ENCODE measurements at places on chromosomes 16 and 17. TPM values are rescaled to one million over a fixed set of nuclear protein-coding genes. Genes with fewer than 3 reads are reported as not detected.

Gene MT4
- not detected for total RNA-seq

Gene ACAP1
- total RNA-seq, result 24.2 TPM

Gene RAB11FIP4
- 37.6 TPM for total RNA-seq

Gene MYH13
- not detected for total RNA-seq

Gene CCR7
- total RNA-seq, result 1.3 TPM

Gene SLFN14
- total RNA-seq, result not detected

Data from mucosa of gallbladder (tissue), 1 donor.